ENCODE measurements at places on chromosomes 5 and 9. TPM values are rescaled to one million over a fixed set of nuclear protein-coding genes. Genes with fewer than 3 reads are reported as not detected.

PCA3 gene
- total RNA-seq: not detected

ITGA1 gene
- 18.0 TPM for total RNA-seq

PALM2AKAP2 gene
- total RNA-seq: not detected

DNA sequence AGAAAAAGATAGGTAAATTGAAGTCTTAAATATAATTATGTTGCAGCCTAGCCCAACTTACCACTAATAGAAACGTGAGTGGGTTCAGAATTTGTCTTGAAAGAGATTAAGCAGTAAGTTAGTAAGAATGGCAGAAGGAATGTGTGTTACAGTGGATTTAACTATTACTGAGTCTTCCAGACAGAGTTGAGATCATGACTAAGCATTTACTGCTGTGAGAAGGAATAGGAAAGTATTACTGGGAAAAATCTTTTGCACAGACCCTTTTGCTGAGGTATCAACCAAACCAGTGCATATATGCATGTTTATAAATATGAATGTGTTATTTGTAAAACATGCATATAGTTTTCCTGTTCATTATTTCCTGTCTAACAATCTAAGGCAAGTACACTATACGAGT, 112.8 kb upstream of the EFNA5 start:
- DNase-seq: no peak
